Activated naive CD4-positive, alpha-beta T cell treated with anti-CD3 and anti-CD28 coated beads, Interleukin-2, amount 10 ng/mL, durations not matched to agents 7 days and 5 days (primary cell): ENCODE measurements at places on chromosomes 3 and 15.

- DNase-seq = no peak
These were observed 90.8 kb downstream of the LRIG1 start for GRCh38 chr3:66409771-66410754.

- DNase-seq = no peak
These were observed 123.3 kb upstream of the MME start for GRCh38 chr3:154956815-154957214.

GRCh38 chr3:156215751-156216150 lies 95.4 kb downstream of the KCNAB1 start:
- no peak for DNase-seq

DNA sequence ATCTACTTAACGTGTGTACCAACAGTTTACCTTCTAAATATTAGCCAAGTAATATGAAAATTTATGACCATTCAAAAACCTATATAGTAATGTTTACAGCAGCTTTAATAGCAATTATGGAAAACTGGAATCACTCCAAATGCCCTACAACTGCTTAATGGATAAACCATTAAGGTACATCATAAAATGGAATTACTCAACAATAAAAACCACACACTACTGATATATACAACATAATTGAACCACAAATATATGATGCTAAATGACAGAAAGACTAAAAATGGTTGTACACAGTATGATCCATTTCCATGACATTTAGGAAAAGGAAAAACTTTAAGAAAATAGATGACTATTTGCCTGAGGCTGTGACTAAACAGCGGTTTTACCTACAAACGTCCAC lies 467.1 kb upstream of the EPHA6 start:
- DNase-seq = no peak

DNA sequence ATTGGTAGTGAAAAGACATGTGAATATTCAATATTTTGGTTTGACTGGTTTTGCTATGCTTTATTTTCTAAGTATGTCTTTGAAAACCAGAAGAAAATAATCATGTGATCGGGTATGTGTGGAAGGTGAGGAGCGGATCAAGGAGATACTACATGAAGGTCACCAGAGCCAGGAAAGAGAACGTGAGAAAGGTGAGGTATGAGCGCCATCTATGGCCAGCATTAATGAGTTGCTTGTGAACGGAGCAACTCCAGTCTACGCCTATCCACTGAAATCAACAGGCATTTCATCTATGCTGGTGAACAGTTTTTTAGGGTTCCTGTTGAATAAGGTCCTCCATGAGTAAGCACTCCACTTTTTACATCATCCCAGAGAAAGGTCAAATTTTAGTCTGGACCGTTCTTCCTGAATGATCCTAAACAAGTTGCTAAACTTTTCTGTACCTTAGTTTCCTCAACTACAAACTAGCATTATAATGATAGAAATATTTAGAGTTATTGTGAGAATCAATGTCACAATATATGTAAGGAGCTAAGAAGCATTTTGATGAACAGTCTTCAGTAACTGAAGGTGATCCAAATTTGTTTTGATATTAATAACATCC lies 1435.2 kb upstream of the CADM2 start:
- DNase-seq = no peak

DNA sequence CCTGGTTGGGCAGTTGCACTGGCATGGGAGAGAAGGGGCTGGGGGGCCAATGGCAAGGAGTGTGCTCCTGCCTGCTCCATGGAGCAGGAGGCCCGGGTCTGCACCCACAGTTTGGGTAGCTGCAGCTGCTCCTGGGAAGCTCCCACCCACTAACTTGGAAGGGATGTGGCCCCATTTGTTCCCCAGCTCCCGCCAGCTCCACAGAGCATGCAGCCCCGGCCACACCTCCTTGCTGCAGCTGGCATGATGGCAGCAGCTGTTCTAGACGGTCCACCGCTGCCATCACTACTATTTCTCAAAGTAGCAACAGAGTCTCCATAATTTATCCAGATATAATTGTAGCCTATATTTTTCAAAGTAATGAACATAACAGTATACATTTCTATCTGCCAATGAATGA lies 65.8 kb downstream of the PIK3CB start:
- DNase-seq = no peak

DNA sequence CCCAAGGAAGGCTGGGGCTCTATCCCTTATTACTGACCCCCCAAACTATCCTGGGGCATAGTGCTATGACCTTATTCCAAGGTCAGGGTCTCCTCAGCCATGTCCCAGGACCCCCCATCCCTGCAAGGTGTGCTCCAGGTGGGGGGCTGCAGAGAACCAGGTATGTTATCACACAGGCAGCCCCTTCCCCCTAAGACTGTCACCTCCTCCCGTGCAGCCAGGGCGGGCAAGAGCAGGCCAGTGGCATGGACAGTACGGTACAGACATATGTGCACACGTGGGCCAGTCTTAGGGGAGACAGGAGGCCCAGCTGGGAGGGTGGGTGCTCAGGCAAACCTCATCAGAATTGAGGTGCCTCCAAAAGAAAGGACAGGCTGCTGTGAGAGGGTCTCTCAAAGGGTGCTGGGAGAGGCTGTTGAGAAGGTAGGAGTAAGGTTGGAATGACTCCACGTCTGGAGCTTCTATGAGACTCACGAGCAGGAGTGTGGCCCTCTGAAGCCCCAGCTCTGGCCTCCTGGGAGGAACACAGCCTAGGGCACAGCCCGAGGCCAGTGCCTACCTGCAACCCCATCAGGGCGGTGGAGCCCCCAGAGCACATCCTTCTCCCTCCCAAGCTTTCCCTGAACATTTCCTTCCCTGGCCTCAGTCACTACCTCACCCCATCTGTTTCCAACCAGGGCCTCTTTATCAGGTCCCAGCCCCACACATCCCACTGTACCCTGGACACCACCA lies 1.7 kb upstream of the COL7A1 start:
- no peak for DNase-seq

DNA sequence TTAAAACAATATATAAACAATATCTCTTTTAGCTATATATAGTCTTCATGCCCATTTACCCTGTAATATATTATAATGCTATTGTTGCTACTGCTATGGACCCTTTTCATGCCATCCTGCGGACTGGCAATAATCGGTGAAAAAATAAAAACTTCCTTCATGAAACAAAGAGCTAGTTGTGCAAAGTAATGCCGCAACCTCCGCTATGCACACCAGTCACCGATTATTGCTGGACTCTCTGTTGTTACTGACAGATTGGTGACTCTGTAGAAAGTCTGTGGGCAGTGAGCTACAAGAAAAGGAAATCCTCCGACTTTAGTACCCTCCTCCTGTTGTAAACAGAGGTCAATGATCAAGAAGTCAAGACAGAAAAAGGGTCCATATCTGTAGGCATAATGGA lies 17.9 kb upstream of the ICE2 start:
- DNase-seq = no peak

DNA sequence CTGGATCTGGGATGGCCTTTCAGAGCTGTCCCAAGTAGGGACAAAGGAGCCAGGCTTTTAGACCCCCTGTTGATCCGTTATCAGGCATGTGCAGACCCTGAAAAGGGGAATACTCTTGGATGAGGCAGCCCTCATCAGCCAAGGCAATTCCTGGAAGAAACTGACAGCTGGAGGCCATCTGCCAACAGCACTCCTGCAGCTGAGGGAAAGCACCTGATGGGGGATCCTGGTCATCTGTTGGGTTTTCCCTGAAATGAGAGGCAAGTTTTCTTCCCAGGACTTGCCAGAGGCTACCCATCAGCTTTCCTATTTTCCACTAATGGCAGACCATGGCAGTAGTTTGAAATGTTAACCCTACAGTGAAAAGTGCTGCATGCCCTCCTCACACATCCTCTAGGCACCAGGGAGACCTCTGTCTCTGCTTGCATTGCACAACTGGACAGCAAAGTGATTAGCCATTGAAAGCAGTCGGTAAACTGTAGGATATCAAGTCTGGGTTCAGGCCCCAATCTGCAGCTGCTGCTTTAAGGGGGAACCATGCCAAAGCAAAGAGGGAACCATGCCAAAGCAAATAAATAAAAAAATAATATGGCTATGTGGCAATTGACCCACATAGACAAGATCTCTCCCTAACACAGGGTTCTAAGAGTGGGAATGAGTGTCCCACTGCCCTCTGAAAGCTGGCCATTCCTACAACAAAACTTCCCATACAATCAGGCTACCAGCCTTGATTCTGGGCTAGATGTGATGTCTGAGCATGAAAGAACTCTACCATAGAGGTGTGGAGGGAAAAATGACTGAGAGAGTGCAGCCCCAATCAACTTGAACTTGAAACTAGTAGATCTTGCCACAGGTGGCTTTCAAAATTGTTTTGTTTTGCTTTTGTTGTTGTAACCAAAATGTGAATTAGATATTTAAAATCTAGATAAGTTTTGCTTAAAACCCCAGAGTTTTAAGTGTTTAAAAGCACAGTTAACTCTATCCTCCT lies 232.0 kb upstream of the STT3B start:
- no peak for DNase-seq

DNA sequence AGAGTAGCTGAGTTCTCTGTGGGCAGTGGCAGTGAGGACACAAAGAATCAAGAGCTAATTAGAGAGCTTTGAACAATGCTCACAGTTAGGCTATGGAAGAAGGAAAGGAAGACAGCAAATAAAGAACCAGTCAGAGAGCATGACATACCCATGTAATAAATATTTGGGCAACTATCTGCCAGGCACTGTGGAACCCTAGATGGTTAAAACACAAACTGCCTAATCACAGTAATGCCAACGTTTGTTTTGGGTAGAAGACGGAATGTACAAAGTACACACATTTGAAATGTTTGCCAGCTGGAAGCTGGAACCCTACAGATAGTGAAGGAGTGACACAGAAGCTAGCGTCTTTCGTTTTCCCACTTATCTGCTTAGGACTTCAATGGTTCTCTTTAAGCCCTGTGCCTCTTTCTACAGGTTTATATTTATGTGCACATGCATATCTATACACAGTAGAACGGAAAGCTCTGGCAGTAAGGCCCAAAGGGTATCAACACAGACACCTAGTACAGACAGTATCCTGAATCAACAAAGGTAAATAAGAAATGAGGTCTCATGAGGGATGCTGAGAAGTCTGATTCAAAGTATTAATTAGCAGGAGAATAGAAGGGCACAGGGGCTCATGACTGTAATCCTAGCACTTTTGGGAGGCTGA lies 44.6 kb downstream of the ANKRD28 start:
- no peak for DNase-seq
